T47D (cell line): ENCODE measurements at places on chromosomes 4 and X.

GRCh38 chr4:47315346-47315745, 148.2 kb downstream of the COMMD8 start:
- no peak for DNase-seq

DNA sequence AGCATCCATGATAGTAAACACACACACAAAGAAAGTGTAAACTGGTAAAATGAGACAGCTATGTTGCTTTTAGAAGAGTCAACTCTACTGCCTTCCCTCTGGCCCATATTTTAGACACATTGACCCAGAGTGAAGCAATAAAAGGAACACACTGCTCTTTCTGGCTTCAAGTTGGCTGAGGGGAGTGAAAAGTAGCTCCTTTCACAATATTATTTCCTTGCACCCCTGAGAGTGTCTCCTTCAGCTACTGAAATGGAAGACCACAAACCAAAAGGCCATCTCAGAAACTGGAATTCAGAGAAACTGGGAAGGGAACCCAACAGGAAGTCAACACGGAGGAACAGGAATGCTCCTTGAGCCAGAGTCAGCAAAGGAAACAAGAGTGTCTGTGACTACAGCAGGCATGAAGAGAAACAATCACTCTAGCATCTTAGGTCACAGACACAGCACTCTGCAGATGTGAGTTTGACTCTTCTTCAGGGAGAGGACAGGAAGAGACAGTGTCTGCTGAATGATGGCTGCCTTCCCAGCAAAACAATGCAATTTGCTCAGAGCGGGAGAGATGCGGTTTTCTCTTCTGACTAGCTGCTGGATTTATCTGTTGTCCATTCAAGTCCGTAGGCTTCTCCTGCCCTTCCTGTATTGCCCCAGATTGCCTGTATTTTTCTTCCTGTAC, 106.7 kb downstream of the SPATA18 start:
- no peak for DNase-seq

- no peak for DNase-seq
Measured at GRCh38 chr4:76748649-76749048, 149.3 kb downstream of the SOWAHB start.

- DNase-seq, result no peak
Measured at GRCh38 chrX:129553619-129554288, 13.7 kb downstream of the OCRL start.

GRCh38 chr4:95742179-95742578, 97.7 kb upstream of the PDHA2 start:
- DNase-seq, result no peak

DNA sequence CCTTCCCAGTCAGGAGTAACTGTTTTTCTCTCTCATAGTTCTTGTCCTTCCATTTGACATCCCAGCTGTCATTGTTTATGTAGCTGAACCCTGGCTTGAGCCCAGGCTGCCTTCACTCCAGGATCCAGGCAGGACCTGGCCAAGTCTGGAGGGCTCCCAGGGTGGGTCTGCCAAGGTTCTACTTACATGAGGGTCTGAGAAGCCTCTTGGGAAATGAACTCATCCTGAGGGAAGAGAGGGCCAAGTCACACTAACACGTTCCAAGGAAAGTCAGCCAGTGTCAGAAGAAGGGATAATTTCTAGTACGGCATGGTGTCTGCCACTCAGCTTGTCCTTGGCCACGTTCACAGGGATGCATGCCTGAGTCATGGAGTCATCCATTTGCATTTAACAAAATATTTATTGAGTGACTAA, 54.8 kb upstream of the SRD5A3 start:
- DNase-seq, result no peak

- DNase-seq, result no peak
Measured at GRCh38 chr4:174135530-174135929, 147.9 kb downstream of the FBXO8 start.

DNA sequence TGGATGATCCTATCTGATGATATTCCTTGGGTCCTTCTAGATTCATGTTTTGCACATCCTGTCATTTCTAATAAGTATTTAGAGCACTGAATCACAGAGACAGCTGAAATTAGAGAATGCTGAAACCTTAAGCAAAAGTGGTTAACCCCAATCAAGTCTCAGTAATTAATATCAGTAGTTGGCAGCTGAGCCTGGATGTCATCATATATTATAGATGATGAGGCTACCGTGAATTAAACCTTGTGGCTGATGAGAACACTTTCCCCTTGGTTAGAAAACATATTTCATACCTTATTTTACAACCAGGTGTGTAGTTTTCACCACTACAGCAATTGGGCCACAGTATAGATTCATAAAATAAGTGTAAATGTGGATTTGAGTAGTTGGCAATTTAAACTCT, 499.0 kb downstream of the PDGFC start:
- DNase-seq, result no peak

GRCh38 chr4:22031423-22031822, 82.9 kb upstream of the KCNIP4 start:
- no peak for DNase-seq

DNA sequence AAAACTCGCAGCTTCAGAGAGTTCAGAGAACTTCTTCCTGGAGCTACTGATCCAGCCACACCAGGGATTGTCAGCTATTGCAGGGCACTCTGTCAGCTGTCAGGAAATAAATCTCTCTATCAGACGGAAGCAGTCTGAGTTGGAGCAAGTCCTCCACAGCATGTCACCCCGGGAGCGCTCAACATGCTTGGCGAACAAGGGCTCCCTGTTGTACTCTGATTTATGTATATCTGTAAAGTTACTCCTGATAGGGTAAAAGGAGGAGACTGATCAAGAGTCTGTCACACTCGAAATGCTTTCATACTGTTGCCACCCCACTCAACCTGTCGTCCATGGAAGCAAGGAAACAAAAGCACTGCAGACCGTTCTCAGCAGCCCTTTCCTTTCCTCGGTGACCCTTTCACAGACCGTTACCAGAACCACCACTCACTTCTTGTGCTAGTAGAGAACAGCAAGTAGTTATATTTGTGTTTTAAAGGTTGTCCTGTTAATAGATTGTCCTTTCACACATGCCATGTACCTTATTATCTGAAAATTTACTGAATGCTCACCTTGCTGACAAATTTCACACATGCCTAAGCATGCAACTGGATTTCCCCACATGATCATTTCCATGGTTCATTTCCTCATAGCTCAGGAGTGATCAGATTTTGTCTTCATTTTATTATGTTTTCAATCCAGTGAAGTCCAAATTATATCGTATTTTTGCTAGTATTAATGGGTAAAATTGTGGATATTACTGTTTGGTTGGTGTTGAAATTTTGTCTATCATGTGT, 2108.9 kb upstream of the TENM3 start:
- DNase-seq, result peak; percentile 4

- DNase-seq, result no peak
Measured at GRCh38 chr4:58261526-58261925, 1151.3 kb upstream of the IGFBP7 start.

- DNase-seq, result no peak
Measured at GRCh38 chr4:15557786-15558550, 88.3 kb downstream of the CC2D2A start.

- no peak for DNase-seq
Measured at GRCh38 chr4:101200561-101200960, 146.8 kb downstream of the PPP3CA start.

GRCh38 chr4:151462554-151462953, 53.6 kb downstream of the FHIP1A start:
- DNase-seq, result no peak

DNA sequence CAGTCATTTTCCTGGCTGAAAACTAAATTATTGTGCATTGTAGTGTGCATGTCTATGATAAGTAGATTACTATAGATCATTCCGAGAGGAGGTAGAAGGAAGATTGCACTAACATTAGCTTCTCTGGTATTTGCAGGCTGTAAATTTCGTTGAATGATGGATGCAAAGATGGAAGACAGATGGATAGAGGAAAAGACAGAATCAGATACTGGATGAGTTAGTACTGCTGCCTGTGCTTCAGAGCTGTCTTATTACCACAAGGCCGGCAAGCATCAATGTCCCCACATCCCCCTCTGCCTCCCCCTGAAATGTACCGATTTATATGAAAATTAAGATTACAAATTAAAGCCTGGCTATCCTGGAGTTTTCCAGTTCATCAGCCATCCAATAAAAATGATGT, 17.7 kb downstream of the NAA11 start:
- no peak for DNase-seq

DNA sequence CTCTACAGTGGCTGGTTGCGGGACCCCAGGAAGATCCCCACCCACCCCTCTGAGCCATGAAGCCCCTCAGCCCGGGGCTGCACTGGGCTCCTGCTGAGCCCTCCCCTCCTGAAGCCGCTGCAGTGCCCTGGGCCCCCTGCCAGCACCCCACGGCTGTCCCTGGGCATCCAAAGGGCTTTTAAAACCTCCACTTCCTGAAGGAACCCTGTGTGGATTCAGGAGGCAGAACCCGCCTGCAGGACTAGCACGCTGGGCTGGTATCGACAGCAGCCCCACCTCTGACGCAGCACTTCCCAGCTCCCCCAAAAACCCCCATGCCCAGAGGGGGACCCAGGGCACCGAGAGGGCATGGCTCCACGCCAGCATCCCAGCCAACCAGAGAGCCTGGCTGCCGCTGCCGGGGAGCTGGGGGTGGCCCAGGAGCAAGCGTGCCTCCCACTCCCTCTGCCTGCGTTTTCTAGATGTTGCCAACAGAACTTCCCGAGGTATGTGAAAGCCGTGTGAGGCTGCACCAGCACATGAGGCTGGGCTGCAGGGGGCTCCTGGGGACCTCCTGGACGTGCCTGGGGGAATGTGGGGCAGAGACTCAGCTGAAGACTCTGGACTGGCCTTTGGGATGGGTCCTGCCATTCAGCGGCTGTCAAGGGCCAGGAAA, 6.3 kb downstream of the MXD4 start:
- no peak for DNase-seq

DNA sequence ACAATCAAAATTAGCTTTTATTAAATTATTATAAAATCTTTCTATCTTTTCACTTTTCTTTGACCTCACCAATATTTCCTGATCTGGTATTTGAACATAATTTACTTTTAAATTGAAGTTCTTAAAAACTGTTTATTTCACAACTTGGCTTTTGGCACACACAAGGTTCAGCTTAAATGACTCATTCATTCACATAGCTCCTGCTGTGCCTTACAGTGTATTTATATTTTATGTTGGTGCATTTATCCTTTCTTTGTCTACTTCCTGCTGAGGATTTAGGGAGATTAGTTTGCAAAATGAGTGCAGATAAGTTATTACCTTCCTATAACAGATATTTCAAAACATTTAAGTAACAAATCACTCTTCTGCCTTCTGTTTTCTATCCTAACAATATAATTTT, 430.6 kb downstream of the DTHD1 start:
- DNase-seq, result no peak

DNA sequence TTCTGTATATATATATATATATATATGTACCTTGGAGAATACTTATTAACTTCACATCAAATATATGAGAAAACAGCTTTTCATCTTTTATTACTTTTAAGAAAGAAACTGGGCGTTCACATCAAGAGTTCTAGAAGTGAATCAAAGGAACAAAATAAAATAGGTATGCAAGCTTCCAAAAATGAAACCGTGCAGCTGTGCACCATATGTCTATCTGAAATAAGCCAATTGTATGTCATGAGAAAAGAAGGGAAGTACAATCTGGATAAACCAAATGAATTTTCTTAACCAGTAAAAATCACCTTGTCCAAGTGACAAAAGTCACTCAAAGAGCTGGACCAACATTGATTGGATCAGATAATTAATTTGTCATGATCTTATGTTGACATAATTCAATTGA, 405.4 kb upstream of the TECRL start:
- no peak for DNase-seq

- no peak for DNase-seq
Measured at GRCh38 chr4:41098093-41099048, 116.0 kb downstream of the APBB2 start.

DNA sequence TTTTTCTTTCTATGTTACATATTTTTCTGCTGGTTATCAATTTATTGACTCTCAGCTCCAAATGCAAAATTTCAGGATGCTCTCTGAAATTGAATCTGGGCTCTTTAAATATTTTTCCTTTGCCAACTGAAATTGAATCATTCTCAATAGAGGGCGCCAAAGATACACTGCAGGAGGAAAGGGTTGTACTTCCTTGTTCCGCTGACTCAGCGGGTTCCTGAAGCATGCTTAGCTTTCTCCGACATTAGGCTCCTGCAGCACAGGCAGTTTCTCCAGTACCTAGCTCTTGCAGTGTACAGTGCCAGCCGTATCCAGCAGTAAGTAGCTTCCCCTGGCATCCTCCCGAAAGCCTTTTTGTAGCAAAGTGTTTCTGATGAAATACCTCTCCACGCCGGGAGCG, 28.8 kb upstream of the CFAP47 start:
- DNase-seq, result peak; percentile 87

- peak; percentile 12 for DNase-seq
Measured at GRCh38 chrX:46575991-46576392, 2.4 kb downstream of the CHST7 start.

GRCh38 chr4:139736661-139737060, 71.0 kb downstream of the MGST2 start:
- DNase-seq, result no peak

- peak; percentile 45 for DNase-seq
Measured at GRCh38 chr4:98506462-98507132, 151.8 kb downstream of the TSPAN5 start.

DNA sequence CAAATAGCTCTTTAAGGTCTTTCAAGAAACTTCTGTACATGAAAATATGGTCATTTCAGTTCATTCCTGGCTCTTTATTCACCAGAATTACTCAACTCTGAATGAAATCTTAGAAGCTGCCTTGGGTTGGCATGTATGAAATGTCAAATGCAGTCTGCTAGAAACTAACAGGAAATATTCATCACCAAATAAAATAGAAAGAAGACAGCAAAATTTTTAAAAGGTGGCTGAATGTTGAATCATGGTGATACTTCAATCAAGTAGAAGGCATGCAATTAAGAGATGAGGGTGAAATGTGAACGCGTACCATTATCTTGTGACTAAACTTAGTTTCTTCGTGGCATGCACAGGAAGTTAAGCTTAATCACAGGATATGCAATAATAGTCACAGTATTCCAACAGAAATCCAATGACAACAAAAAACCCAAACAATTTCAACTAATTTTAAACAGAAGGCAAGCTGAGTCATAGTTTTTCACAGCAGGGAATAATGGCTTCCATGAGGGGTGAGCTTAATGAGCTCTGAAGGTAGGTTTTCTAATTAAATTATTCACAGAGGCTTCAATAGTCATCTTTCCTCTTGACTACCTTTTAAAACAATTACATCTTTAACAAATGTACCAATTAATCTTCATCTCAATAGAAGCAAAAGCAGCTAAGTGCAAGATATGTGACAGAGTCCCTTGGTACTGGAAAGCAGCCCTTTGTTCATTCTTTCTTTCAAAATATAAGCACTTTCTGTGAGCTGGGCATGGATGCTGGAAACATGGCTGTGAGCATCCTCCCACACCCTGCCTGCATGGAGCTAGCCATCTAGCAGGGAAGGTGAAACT, 44.5 kb downstream of the SCFD2 start:
- DNase-seq, result no peak

DNA sequence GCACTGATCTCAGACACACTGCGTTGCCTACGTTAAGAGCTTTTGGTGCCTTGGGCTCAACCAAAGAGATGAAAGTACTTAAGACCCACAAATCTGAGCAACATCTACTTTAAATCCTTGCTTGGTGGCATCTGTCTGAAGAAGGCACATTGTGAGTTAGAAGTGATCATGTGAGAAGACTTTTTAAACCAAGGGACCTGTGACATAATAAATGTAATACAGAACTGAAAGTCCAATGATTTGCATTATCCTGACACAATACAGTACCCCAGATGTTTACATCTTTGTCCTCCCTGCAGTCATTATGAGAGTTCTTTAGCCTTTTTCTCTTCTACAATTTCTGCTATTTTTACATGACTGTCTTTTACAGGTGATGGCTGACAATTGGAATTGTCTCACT, 96.7 kb upstream of the FTHL17 start:
- no peak for DNase-seq
